Activated naive CD4-positive, alpha-beta T cell treated with Interleukin-2 at 50 U/mL for 16 hours (primary cell): ENCODE measurements at places on chromosomes 5 and 9.

- DNase-seq, result no peak
These were observed 164.2 kb downstream of the AUH start for GRCh38 chr9:91197232-91198181.

DNA sequence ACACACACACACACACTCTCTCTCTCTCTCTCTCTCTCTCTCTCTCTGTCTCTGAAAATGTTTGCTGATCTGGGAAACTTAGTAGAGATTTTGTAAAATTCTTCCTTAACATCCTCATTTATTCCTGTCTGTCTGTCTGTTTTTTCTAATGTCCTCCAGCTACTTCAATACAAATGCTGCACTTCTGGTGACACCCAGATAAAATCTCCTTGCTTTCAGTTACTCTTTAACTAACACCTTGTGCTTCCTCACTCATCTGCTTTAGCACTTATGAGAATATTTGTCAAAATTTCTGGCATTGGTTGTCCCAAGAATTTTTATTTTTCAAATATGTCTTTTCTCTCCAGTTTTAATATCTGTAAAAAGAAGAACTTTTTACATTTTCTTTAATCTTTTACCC, 35.0 kb upstream of the ARRDC3 start:
- DNase-seq, result no peak

- DNase-seq, result no peak
These were observed 18.3 kb downstream of the FAT2 start for GRCh38 chr5:151572657-151573368.

GRCh38 chr5:25286319-25286718, 641.5 kb upstream of the CDH10 start:
- no peak for DNase-seq
